Activated CD4-positive, alpha-beta T cell treated with anti-CD3 and anti-CD28 coated beads for 4 hours (primary cell): ENCODE measurements at places on chromosomes 12 and 14.

DNA sequence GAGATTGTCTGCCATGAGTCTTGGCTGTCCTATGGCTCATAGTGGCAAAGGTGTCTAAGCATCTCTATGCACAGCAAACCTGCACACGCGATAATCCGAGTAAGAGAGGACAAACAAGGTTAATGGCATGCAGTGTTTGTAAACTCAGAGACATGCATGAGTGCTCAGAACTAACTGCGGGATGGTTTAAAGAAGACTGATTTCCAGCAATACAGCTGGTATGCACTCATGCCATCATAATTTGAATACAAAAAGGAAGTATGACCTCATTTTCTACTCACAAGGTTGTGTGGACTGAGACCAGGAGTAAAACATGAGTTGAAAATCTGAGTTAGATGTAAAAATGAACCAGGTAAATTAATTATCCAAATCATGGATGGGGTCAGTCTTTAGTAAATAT is 16.6 kb upstream of the TCP11L2 start:
- DNase-seq, result no peak

GRCh38 chr14:60482743-60483142 is 3.1 kb downstream of the C14orf39 start:
- no peak for DNase-seq

DNA sequence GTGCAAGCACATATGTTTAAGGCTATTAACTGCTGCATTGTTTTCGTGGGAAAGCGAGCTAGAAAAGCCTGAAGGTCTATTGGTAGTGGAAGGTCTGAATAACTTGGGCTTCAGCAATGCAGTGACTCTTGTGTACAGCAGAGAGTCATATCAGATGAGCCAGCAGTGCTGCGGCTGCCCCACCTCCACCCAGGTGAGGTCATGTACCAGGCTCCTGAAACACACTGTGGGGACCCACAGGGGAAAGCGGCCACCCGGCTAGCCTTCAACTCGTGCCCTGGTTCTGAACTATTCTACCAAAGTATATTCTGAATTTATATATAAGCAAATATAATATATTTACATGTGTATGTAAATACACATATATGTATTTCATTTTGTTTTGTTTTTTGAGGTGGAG is 12.7 kb upstream of the RAN start:
- DNase-seq, result no peak

DNA sequence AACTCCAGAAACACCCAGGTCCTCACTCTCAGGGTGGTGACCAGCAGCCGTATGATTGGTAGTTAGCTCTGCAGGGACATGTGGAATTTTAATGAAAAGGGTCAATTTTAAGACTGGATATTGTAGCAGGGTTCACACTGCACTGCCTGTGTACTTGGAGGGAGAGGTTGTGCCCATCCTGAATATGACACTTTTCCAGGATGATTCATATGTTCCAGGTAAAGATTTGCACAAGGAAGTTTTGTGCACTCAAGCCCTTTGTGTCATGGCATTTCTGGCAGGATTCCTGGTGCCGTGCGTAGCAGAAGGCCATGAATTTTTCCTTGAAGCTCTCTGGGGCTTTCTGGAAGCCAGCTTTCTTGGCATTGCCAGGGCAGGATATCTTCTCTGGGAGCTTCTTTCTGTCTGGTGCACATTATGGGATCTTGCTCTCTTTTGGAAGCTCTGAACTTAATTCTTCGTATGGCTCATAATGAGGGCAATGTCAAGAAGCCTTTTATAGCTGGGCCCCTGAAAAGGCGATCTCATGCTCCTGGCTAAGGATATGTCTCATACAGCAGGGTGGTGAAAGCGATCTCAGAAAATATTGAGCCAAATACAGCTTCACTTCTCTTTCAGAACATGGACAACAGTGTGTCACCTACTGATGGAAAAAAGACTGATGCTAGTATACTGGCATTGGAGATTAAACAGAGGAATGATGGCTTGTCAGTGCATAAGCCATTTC is 1133.9 kb downstream of the AACS start:
- no peak for DNase-seq

- peak; percentile 72 for DNase-seq
These were observed 51.6 kb downstream of the PLEKHG3 start for GRCh38 chr14:64755781-64756221.

DNA sequence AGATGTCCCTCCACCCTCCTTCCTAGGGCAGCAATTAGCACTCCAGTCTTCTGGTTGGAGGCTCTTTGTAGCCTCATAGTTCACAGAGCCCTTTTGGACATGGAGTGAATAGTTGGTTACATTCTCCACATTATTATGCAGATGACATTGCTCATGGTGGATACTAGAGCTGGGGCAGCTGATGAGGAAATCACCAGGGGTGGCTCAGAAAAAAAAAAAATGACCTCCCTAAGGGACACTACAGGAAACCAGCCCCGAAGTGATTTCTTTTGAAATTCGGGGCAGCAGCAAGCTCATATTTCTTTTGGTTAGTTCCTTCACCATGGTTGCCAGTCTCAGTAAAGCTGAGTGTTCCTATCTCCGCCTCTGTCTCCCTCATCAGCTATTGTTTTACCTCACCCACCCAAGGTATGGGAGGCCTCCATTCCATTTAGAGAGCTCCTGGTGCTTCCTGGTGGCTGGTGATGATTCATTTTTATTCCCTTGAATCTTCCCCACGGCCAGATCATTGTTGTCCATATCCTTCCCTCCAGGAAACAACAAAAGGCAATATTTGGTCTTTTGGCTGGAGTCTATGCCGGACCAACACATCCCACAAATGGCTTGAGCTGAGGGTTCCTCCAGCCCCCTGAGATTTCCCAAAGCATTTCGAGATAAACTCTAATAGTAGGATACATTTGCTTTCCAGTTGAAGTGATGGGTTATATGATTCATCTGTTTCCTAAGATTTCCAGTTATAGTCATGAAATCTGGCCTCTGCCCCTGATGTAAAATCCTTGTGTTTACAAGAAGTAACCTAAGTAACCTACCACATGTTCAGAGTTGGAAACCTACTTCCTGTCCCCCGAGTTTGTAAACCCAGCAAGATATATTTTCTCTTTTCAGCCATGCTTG is 56.2 kb upstream of the NID2 start:
- no peak for DNase-seq

DNA sequence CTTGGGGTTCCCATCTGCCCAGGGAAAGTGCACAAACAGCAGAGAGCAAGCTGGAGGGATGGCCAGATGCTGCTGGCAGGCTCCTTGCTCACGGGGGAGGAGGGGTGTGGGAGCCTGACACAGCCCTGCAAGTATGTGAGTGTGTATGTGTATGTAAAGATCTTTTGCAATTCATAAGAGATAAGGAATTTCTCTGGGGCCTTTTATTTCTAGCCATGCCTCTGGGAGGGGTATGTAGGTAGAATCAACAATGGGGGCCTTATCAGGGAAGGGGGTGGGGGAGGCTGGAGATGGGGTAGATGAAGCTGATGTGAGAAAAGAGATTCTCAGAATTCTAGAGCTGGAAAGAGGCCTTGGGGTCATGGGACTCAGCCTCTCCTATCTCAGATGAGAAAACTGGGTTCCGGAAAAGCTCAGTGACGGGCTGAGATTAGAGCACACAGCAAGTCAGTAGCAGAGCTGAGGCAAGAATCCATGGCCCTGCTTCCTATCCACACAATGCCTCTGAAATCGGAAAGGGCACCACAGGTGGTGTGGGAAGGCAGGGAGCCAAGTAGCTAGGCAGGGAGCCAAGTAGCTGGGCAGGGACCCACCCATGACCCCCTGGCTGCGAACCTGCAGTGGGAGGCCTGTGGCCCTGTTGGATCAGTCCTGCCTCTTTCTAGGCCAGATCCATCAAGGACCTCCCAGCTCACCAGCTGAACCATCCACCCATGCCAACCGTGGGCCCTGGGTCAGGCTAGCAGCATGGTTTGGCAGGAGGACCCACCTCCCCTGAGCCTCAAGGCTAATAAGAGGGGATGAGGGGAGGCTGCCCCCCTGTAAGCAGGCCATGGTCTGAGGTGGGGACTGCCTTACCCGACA is 54.7 kb downstream of the PLEKHG3 start:
- no peak for DNase-seq

DNA sequence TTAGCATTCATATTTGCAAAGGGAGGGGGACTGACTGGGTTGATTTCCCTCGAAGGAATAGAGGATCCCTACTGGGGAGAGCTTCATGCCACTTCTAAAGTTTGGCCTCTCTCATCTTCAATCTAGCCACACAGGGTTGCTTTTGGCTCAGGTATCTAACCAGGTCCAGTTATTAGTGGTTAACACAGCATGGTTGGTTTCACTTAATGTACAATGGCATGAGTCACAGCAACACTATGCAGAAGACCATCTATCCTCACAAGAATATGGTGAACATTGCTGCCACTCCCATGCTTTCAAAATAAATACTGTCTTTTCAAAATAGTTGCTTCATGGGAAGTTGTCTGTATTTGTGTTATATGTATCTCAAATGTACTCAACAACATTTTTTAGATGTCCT is 6.6 kb upstream of the RAB3IP start:
- DNase-seq, result no peak

GRCh38 chr14:83707056-83707455 is 1822.9 kb upstream of the FLRT2 start:
- DNase-seq, result no peak

DNA sequence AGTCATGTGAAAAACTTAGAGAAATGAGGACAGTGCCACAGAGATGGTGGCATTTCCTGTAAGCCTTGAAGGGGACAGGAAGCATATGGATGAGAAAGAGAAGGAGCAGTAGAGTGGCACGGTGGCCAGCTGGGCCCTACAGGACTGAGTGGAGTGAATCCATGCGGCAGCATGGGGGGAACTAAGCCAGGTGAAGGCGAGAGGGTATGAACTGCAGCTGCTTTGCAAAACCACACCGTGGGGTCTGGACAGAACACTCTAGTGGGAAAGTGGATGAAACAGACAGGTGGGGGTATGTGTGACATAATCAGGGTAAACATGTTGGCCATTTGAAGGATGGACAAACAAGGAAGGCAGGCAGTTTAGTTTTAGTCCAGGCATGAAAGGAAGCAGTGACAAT is 10.4 kb upstream of the SYCP3 start:
- DNase-seq, result no peak
